ENCODE measurements at places on chromosomes 5 and 9.

- no peak for DNase-seq
These were observed 507.2 kb downstream of the NFIB start for GRCh38 chr9:13806714-13807113.

DNA sequence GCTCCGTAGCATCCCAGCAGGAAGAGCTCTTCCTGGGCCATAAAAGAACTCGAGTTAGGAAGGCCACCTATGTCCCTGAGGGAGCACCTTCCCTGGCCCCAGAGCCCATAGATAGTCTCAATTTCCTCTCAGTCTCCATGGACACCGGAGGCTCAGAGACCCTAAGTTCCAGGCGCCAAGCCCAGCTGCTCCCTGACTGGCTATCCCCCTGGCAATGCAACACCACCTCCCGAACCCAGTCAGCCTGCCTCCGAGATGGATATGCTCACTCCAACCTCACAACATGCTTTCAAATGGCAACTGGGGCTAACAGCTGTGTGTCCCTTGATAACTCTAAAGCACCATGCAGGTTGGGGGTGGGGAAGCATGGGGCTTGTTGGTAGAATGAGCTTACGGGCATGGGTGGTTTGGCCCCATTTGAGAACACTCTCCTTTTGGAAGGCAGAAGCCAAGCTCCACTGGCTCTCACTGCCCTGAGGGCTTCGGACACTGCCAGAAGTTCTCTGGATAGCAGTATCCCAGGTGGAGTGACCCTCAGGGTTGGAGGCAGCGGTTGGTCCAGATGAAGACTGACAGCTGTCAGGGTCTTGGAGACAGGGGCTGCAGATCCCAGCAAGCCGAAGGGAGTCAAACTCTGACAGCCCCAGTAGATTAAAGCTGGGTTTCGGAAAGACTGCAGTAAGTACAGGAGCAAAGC, 165.3 kb downstream of the PAX5 start:
- no peak for DNase-seq

GRCh38 chr5:77645158-77645994, 6.9 kb upstream of the OTP start:
- DNase-seq, result peak; percentile 31

- DNase-seq, result no peak
These were observed 75.8 kb downstream of the INSYN2B start for GRCh38 chr5:169904508-169904907.

DNA sequence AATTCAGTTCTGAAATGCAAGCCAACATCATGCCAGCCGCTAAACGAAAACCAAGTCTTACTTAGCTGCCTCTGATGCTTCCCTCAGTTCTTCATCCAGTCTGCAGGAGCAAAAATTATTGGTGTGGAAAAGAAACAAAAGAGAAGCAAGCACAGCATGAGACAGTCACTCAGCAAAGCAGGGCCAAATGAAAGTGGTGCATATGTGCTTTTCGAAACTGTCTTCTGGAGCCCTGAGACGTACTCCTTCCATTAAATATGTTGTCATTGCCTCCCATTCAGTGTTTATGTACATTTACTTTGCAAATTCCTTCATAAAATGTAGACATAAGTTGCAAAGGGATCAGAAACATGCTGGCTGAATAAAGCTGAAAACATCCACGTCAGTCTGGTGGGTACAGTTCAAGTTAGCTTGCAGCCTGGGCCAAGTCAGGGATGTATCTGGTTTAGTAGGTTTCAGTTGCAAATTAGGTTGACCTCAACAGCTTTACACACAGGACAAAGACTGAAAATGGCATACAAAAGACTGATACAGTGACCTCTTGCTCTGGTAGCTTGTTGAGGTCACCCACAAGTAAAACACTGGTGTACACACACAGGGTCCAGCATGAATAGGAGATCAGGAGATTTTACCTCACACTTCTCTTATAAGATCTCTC, 139.7 kb upstream of the PCA3 start:
- DNase-seq, result no peak

- no peak for DNase-seq
These were observed 50.6 kb downstream of the DEPDC1B start for GRCh38 chr5:60649288-60649917.

DNA sequence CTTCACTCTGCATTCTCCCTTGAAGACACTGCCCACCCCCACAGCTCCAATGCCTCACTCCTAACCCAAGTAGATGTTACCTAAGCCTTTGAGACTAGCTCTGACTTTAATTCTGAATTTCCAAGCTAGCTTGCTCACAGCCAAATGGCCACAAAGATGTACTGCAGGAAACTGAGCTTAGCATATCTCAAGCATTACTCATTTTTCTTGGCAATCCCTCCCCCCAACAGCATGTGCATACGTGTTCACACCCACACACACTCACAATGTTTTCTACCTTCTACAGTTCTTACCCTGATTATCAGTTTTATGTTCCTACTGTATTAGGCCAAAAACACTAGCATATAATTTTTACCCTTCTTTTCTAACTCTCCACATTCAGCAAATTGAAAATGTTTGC, 13.7 kb upstream of the GRIA1 start:
- no peak for DNase-seq

DNA sequence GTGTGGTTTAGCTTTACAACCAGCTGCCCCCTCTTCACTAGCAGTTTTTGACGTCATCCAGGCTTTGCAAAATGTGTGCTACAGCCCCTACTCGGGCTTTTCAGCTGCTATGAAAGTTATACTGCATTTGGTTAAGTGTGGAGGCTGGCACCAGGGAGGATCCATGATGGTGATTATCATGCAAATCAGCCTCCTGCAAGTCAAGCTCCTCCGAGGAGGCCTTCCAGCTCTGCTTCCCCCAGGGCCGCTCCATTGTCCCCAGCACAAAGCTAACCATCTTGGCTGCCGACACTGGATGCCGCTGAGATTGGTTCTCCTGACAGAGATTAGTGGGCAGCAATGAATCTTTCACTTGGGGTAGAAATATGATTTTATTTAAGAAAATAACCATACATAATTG, 159.6 kb downstream of the NR2F1-AS1 start:
- DNase-seq, result no peak

DNA sequence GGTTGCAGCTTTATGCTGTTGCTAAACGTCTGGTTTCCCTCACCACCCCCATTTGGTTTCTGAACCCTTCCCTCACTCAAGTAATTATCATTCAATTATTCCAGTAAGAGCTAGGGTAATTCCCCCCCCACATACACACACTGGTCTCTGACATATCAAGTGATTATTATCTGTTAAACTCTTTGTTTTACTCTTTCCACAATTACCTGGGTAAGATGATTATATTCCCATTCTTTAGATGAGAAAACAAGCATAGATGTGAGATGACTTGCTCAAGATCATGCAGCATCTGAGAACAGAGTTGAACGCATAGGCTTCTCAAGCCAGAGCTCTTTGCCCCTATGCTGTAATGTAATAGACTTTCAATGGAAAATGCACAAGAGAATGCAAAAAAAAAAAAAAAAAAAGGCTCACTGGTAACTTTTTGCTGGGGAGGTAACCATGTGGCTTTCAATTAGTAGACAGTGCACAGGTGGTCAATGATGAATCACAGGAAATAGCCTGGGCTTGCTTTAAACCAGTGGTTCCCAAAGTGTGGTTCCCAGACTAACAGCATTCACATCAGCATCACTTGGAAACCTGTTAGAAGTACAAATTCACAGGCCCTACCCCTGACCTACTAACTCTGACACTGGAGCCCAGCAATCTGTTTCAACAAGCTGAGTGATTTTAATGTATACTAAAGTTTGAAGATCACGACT, 87.6 kb downstream of the PIK3R1 start:
- no peak for DNase-seq

DNA sequence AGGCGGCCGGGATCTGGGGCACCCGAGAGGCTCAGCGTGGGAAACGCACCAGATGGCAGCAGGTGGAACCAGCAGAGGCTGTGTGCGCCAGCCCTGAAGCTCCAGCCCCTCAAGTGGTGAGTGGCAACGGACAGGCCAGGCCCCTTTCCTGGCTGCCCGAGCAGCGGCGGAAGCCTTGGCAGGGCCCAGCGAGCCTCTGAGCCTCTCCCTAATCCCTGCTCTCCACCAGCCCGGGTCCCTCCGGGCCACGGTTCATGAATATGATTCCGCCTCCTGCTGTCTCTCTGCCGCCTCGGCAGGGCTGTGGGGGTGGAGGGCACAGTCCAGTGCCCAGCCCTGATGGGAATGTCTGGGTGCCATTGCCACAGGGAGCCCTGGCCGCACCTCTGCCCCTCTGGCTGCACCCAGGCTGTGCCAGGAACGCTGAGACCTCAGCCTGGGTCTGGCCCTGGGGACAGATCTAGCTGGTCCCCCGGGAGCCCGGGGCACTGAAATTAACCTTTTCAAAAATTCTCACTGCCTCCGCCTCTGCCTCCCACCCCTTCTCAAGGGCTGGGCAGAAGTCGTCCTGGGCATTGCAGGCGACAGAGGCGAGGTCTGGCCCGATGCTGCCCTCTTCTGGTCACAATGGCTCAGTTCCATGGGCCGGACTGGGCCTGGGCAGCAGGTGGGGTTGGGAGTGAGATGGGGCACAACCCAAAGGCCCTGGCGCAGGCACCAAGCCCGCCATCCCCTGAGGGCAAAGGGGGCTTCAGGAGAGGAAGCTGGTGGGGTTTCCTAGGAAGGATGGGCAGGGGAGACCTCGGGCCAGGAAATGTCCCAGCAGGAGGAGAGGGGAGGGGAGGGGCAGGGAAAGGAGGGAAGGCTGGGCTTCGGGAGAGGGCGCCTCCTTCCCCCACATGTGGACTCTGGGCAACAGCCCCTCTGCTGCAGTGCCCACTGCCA, 20.3 kb downstream of the CCDC187 start:
- DNase-seq, result peak; percentile 57

- no peak for DNase-seq
These were observed 2.1 kb upstream of the OGN start for GRCh38 chr9:92406477-92406876.

DNA sequence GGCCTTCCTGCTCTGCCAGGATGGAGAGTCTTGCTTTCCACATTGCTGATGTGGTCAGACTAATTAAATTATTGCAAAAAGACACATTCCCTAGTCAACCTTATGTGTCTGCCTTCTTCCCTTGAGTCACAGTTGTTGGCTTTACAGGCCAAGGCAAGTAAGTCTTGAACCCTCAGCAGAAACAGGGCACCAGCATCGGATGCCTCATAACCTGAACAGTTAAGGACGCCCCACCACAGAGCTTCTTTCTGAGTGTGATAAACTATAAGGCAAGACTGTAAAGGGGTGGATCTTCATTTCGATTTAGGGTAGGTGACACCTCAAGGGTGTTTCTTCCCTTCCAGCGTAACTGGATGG, 670 bp upstream of the KIF2A start:
- DNase-seq, result no peak

GRCh38 chr5:138274189-138274853, at the start of gene GFRA3:
Gene GFRA3, minus strand, starts transcription at chr5:138274621. Its CDS starts 197 bp downstream, at chr5:138274424.
- DNase-seq, result no peak

DNA sequence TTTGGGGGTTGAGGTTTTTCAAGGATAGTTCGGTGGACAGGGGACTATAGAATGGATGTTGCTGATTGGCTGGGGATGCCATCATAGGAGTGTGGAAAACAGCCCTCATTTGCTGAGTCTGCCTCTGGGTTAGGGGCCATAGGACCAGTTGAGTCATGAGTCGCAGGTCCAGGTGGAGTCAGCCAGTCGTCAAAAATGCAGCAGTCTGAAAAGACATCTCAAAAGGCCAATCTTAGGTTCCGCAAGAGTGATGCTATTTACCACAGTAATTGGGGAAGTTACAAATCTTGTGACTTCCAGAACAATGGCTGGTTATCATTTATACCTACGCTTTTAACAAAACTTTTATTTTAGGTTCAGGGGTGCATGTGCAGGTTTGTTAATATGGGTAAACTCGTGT, 276.0 kb upstream of the DMRT1 start:
- no peak for DNase-seq

- no peak for DNase-seq
These were observed 173.1 kb downstream of the KDM4C start for GRCh38 chr9:6930827-6931226.

DNA sequence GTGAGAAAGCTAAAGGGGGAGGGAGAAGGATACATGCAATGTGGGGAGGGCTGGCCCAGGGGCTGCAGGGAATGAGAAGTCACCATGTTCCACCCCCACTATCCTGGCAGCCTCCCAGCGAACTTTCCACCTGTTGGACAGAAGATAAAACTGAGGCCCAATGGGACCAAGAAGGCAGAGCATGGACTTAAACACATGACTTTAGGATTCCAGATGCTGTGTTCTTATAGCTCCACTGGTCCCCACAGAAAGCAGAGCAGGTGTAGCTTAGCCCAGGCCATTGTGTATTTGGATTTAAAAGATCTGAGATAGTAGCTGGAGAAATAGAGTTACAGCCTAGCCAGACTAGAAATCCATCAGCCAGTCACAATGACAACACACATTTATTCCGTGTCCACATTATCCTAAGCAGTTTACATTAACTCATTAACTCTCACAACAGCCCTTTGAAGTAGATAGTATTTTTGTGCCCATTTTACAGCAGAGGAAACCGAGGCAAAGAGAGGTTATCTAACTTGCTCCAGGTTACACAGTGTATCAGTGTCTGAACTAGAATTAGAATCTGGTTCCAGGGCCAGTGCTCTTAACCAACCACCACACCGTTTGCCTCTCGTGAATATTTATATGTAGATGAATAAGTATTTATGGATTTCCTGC, 121.0 kb downstream of the RGS3 start:
- no peak for DNase-seq

DNA sequence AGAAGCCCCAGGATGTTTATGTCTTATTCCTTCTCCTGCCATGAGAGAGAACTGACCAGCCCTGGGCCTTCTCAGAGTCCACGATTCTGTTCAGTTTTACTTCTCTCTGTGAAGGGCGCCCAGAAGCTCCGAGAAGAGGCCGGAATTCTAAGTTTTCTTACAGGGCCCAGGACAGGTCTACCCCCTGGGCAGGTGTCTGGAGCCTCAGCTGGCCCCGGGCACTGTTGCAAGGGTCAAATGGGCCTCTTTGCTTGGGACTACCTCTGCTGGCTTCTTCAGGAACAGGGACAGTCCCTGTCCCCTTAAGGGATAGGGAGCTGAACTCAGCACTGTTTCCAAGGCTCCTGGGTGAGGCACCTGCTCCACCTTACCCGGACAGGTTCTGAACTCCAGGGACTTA, 55.0 kb downstream of the RASGEF1C start:
- no peak for DNase-seq

DNA sequence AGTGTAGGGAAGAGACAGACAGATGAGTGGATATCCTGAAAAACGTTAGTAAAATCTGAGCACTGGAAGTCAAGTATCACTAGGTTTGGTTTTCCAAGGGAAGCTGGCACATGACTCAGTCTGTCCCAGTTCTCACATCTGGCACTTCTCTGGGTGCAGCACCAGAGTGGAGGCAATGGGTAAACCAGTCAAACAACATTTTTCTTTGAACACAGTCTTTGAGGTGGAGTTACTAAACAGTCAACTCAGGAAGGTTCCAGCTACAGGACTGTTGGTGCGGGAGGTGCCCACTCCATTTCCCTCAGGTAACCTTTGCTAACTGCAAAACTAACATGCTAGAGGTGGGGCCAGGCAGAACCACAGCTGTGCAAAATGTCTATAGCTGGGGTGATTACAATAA, 301.4 kb upstream of the RFX3 start:
- DNase-seq, result no peak

GRCh38 chr5:110053205-110053604, 363.5 kb downstream of the MAN2A1 start:
- no peak for DNase-seq

GRCh38 chr5:72566746-72567145, 59.5 kb upstream of the ZNF366 start:
- DNase-seq, result no peak

GRCh38 chr9:68821911-68822310, 116.9 kb downstream of the PIP5K1B start:
- DNase-seq, result no peak

GRCh38 chr9:136671646-136672430, 9.1 kb downstream of the EGFL7 start:
- peak; percentile 11 for DNase-seq

Measured in activated CD4-positive, CD25-positive, alpha-beta regulatory T cell (primary cell).